SK-N-MC (cell line): ENCODE measurements at places on chromosomes 3 and 15.

GRCh38 chr3:179880868-179881267, 155.9 kb downstream of the PEX5L start:
- no peak for DNase-seq

DNA sequence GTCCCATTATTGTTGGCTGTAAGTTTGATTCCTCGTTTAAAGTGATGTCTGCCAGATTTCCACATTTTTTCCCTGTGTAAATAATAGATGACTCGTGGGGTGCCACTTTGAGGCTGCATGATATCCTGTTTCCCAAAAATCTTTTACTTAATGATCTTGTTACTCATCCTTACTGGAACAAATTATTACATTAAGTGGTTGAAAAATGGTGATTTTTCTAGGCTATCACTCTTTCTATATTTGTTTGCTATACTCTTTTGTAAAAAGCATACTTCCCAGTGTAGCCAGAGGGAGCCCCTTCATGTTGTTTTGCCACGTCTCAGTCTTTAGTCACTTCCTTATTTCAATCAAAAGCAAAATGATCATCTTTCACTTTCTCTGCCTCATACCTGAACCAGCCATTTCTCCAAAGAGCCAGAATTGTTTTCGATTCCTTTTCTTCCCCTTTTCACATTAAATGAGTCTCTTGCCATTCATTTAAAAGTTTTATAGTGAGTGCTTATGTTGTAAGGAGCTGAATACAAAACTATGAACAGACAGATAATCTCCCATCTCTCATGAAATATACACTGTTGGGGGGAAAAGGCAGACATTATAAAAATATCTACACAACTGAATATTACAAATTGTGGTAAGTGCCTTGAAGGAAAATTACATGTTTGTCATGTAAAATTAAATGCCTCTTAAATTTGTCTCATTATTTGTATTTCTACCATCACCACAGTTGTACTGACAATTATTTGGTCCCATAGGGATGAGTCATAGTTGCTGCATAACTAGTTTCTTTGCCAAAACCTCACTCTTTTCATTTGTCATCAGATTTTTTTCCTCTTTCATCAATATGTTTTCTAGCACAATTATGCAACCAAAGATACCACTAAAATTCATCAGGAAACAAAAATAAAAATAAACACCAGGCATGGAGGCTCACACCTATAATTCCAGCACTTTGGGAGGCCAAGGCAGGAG, 41.5 kb downstream of the ADGRG7 start:
- peak; percentile 66 for DNase-seq

- DNase-seq, result no peak
Observed at GRCh38 chr15:25171111-25171811, 216.5 kb downstream of the SNRPN start.

DNA sequence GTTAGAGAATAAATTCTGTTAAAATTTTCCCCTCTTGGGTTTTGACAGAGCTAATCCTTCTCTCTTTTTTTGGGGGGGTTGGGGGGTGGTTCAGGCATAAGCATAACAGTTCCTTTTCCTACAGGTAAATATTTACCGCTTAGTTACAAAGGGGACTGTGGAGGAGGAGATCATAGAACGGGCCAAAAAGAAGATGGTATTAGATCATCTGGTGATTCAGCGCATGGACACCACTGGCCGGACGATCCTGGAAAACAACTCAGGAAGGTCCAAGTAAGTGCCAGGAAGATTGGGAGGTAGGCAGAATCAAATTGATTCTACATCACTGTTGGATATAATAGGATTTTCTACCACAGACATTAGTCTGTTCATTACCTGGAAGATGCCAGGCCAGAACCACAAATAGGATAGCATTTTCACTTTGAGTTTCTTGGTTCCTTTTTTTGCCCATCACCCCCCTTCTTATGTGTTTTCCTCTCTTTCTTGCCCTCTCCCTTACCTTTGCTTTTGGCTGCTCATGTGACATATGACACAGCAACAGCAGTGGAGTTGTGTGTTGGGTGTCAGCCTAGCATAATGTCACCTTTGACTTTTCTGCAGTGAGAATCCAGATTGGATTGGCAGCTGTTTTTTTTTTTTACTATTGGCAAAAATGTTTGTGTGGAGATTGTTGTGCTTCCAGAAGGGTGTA, 79.0 kb downstream of the CHD2 start:
- no peak for DNase-seq

GRCh38 chr15:59157840-59158700, 48.6 kb upstream of the LDHAL6B start:
- no peak for DNase-seq

- DNase-seq, result no peak
Observed at GRCh38 chr15:90642464-90643300, 74.5 kb upstream of the BLM start.

GRCh38 chr3:94115482-94115881, 52.6 kb downstream of the NSUN3 start:
- no peak for DNase-seq

GRCh38 chr15:57698243-57698642, 8.3 kb upstream of the POLR2M start:
- DNase-seq, result no peak

DNA sequence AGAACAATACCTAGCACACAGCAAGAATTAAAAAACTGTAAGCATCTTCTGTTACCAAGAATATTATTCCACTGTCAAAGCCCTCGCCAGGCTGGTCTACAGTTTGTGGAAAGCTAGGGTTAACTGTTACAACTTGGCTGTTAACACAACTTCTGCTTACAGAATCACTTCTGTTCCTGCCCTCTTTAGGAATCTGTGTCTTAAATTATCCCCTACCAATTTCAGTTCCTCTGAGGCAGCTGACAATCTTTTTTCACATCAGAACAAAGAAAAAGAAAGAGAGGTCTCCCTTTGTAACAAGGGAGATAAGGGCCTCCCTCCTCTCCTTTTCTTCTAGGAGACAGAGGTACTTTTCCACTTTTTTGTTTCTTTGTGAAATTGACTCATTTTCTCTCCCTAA, 188.9 kb downstream of the FMN1 start:
- DNase-seq, result no peak

- DNase-seq, result no peak
Observed at GRCh38 chr3:142691527-142691926, 32.3 kb upstream of the TRPC1 start.

- no peak for DNase-seq
Observed at GRCh38 chr15:25795712-25796111, 67.4 kb downstream of the ATP10A start.

DNA sequence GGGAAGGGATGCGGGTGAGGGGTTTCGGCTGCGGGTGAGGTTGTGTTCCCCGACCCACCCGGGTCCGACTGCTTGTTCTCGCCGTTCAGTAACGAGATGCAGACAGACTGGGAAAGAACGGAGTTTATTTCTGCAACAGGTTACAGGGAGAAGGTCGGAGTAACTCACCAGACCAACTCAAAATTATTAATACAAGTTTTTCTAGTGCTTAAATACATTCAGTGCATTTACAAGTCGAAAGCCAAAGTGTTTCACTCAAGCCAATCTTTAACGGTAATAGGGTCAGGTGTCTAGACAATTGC, 492 bp upstream of the HIGD1A start:
- DNase-seq, result no peak

DNA sequence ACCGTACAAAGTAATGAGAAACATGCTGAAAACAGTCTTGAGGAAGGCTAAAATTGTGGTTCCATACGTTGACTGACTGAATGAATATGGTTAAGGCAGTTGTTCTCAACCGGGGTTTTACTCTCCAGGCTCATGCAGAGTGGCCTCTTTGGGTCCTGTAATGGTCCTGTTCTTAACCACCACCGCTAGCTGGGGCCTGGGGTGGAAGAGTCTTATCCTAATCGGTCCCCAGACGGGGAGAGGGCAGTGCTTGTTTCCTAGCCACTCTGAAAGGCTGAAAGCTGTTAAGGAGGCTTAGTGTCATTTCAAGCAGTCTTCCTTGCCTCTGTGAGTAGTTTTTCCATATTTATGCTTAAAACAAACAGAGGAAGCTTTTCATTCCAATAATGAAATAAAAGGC, 32.0 kb downstream of the SELENOT start:
- DNase-seq, result no peak
